ENCODE measurements at places on chromosomes 16 and 17. TPM values are rescaled to one million over a fixed set of nuclear protein-coding genes. Genes with fewer than 3 reads are reported as not detected.

DNA sequence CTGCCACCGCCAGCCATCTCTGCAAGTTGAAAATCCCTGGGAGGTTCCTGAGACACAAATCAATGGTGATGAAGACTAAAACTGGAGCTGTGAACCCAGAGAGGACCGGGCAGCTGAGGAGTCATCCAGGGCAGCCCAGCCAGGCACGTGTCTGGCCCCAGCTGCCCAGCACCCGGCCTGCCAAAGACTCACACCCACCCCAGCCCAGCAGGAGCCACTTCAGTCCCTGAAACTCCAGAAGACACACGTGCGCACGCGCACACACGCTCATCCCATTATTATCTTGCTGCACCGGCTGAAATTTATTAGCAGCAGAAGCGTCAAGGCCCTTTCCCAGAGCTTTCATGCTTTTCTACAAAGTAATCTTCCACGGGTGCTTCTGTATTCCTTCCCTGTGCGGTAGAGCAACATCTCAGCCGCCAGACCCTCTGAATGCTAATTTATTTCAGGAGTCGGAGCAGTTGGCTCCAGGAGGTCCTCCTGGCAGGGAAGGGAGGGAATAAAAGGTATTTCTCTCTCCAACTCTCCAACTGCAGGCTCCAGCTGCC lies 59.8 kb upstream of the RBFOX3 start:
- H3K27me3 ChIP-seq = no peaks in the 10 kb centered on the region
- peaks cover 4% of the 10 kb centered on the region for H3K4me1 ChIP-seq
- no peak overlapping the region for H3K4me3 ChIP-seq
- no peaks in the 10 kb centered on the region for H3K36me3 ChIP-seq

TUFM gene
- total RNA-seq = 146 TPM

- H3K27ac ChIP-seq = no peak overlapping the region
Observed at GRCh38 chr17:33228548-33228947, 64.5 kb downstream of the ASIC2 start.

DNA sequence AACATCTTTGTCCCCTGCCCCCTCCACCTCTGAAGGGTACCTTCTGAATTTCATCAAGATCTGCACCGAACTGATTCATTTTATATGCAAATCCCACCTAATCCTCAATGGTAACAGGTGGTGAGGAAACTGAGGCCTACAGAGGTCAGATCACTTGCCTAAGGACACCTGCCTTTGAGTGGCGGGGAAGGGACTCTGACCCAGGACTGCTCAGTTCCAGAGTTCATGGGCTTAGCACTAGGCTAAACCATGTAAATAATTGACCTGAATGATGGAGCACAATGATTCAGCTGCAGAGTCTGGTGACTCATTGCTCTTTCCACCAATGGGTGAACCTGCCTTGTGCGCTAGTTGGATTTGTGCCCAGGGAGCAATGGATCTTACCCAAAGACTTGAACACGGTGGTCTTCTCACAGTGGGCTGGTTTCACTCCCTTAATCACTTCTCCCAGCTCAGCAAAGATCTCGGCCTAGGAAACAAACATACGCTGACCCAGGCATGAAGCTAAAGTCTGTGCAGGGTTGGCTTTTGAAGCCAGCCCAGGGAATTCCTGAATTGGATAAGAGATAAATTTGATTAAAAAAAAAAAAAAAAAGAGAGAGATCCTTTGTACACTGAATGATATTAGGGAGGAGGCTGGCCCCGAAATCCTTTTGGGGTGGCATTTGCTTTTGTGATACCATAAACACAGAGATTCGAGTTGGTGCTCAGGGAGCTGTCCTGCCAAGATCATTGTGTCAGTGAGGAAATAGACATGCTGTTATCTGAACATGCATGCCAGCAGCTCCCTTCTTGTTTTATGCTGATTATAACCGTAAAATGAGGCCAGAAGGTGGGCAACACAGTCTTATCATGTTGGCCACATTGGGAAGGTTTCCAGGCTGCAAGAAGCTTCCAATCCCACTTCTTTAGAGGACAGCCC lies 17.0 kb downstream of the CRYM start:
- no peaks in the 10 kb centered on the region for H3K27me3 ChIP-seq
- no peak overlapping the region for H3K4me3 ChIP-seq

DNA sequence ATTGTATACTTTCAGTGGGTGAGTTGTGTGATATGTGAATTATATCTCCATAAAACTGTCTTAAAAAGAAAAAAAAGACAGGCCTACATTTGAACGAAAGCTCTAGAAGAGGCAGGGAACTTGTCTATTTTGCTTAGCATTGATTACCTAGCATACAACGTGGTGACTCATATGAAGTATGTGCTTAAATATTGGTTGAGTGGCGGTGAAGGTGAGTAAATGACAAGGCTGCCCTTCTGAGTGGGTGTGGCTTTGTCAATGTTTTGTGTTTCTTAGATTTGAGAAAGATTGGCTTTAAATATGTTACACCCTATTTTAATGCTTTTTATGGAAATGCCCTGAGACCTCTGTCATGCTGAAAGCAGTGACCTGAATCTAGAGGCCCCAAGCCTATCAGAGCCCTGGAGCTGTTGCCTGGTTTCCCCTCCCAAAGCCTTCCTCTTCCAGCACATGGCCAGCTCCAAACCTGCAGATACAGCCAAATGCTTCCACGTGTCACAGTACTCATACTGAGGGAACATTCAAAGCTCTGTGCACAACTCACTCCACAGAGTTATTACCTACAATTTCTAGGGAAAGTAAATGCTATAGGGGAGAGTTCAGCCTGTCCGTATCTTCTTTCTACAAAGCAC lies 260.0 kb downstream of the PHKB start:
- no peak for DNase-seq
- no peaks in the 10 kb centered on the region for H3K4me1 ChIP-seq
- no peaks in the 10 kb centered on the region for H3K36me3 ChIP-seq
- no peak overlapping the region for H3K27ac ChIP-seq
- H3K27me3 ChIP-seq = no peaks in the 10 kb centered on the region
